ENCODE measurements at places on chromosomes 12 and 14. TPM values are rescaled to one million over a fixed set of nuclear protein-coding genes. Genes with fewer than 3 reads are reported as not detected.

- no peaks in the 10 kb centered on the region for H3K27me3 ChIP-seq
- H3K27ac ChIP-seq = no peak overlapping the region
- H3K36me3 ChIP-seq = no peaks in the 10 kb centered on the region
- H3K4me3 ChIP-seq = no peak overlapping the region
Observed at GRCh38 chr14:61653507-61653906, 41.8 kb upstream of the HIF1A start.

ALG10B gene
- 14.7 TPM for total RNA-seq

GRCh38 chr14:20657216-20658211 is 16.0 kb upstream of the OR6S1 start:
- peaks cover 37% of the 10 kb centered on the region for H3K4me1 ChIP-seq
- peak overlapping the region; percentile 25 for H3K4me3 ChIP-seq
- no peak for DNase-seq
- peaks cover 69% of the 10 kb centered on the region for H3K27me3 ChIP-seq
- no peaks in the 10 kb centered on the region for H3K36me3 ChIP-seq

ZBTB1 gene
- 49.5 TPM for total RNA-seq

- DNase-seq = no peak
- H3K4me3 ChIP-seq = no peak overlapping the region
- peaks cover under 1% of the 10 kb centered on the region for H3K4me1 ChIP-seq
- no peak overlapping the region for H3K27ac ChIP-seq
- H3K27me3 ChIP-seq = no peaks in the 10 kb centered on the region
- H3K36me3 ChIP-seq = no peaks in the 10 kb centered on the region
Observed at GRCh38 chr14:100393906-100394732, 71.0 kb downstream of the SLC25A47 start.

GRCh38 chr12:1580526-1580925 is 13.9 kb downstream of the FBXL14 start:
- no peak overlapping the region for H3K27ac ChIP-seq
- no peak overlapping the region for H3K4me3 ChIP-seq
- no peak for DNase-seq
- H3K4me1 ChIP-seq = peaks cover 12% of the 10 kb centered on the region
- H3K36me3 ChIP-seq = no peaks in the 10 kb centered on the region

- H3K4me3 ChIP-seq = peak within 1 kb of the TSS; percentile 94
- H3K27ac ChIP-seq = no peak within 1 kb of the TSS
- no peaks in the 10 kb centered on the region for H3K36me3 ChIP-seq
- peaks cover 9% of the 10 kb centered on the region for H3K4me1 ChIP-seq
- peaks cover 36% of the 10 kb centered on the region for H3K27me3 ChIP-seq
Observed at GRCh38 chr12:122203301-122204166, at the start of gene B3GNT4. Gene B3GNT4 (plus strand): TSS chr12:122203709. CDS start chr12:122204619, 910 bp downstream.

DNA sequence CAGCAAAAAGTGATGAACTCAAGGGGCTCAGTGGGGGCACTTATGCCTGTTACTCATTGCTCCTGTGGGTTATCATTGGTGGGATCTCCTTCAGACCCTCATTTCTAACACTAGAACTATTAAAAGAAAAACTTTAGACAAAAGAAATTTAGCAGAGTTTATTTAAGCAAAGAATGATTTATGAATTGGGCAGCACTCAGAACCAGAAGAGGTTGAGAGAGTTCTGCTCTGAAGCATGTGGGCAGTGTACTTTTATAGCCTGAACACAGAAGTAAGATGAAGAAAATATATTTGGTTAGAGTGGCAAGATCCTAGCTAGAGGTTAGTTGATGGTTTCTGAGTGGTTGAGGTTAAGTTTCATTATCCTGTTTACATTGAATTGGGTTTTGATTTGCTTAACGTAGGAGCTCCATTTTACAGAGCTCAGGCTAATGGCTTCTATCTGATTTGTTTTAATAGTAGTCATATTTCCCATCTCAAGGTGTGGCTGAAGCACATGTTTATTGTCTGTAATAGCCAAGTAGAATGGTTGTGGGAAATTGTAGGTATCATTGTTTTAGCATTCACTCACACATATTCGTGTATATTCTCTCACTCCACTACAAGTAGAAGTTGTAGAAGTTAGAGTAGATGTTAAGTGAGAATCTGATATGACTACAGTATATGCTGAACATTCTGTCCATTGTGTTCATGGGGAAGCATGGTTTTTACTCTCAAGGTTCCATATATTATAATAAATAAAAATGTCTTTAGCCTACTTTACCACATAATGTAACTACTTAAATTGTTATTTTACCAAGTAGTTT is 27.6 kb downstream of the LEMD3 start:
- DNase-seq = no peak
- H3K27ac ChIP-seq = peak overlapping the region; percentile 13
- peaks cover 63% of the 10 kb centered on the region for H3K4me1 ChIP-seq
- H3K36me3 ChIP-seq = peaks cover 20% of the 10 kb centered on the region
- no peaks in the 10 kb centered on the region for H3K27me3 ChIP-seq
- H3K4me3 ChIP-seq = no peak overlapping the region

DNA sequence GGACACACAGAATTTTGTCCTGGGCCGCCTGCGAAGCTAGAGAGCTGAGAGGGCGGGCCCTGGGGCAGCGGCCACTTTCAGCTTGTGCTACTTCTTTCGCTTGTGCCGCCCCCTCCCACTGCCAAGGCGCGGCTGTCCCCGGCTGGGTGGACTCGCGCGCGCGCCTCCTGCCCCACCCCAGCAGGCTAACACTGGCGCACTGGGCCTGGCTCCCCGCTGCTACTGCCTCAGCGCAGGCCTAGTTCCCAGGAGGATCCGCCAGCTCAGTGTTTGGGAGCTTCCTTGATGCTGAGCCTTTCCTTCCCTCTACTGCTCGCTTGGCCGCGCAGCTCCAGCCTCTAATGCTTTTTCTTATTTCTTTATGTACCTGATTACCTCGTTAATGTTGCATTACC is 27.4 kb upstream of the METAP2 start:
- H3K27ac ChIP-seq = no peak overlapping the region
- H3K27me3 ChIP-seq = peaks cover 33% of the 10 kb centered on the region

DNA sequence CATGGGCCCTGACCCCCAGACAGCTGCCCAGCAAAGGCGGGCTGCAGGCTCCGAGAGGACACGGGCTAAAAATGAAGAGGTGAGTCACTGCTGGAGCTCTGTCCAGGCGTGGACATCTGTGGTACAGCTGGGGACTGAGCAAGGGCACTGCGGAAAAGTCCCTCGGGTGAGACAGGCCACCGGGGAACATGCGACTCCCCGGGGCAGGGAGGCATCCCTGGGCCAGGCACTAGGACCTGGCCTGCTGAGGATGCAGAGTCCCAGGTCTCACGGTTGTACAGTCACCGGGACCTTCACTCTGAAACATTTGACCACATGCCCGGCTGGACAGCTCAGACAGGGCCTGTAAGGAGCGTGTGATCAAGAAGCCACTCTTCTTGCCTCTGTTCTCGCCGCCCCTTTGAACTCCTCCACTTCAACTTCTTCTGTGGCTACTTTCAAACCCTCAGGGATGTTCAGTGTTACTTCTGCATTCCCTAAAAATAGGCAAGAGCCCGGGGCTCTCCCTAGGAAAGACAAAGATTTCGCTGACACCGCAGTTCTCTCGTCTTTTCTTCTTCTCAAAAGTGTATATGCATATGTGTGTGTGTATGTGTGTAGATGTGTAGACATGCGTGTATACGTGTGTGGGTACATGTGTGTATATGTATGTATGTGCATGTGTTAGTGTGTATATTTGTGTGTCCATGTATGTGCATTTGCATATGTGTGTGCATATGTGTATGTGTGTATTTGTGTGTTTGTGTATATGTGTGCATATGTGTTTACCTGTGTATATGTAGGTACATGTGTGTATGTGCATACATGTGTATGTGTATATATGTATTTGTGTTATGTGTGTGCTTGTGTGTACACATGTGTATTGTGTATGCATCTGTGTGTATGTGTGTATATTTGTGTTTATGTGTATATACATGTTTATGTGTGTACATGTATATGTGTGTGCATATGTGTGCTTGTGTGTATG is 5.0 kb upstream of the RFLNA start:
- no peak overlapping the region for H3K27ac ChIP-seq
- H3K36me3 ChIP-seq = peaks cover 4% of the 10 kb centered on the region
- H3K4me3 ChIP-seq = no peak overlapping the region
- no peak for DNase-seq
- no peaks in the 10 kb centered on the region for H3K4me1 ChIP-seq
- H3K27me3 ChIP-seq = peaks cover 28% of the 10 kb centered on the region

- no peaks in the 10 kb centered on the region for H3K27me3 ChIP-seq
- H3K36me3 ChIP-seq = no peaks in the 10 kb centered on the region
- no peak overlapping the region for H3K27ac ChIP-seq
- H3K4me1 ChIP-seq = peaks cover 8% of the 10 kb centered on the region
- DNase-seq = no peak
- no peak overlapping the region for H3K4me3 ChIP-seq
Observed at GRCh38 chr12:121196902-121197301, 13.0 kb upstream of the P2RX4 start.

LMO3 gene
- total RNA-seq = not detected

RABGGTA gene
- 56.2 TPM for total RNA-seq

- no peaks in the 10 kb centered on the region for H3K4me1 ChIP-seq
- no peaks in the 10 kb centered on the region for H3K36me3 ChIP-seq
- no peak overlapping the region for H3K27ac ChIP-seq
- no peaks in the 10 kb centered on the region for H3K27me3 ChIP-seq
Observed at GRCh38 chr12:87671757-87672156, 357.4 kb downstream of the C12orf50 start.

DNA sequence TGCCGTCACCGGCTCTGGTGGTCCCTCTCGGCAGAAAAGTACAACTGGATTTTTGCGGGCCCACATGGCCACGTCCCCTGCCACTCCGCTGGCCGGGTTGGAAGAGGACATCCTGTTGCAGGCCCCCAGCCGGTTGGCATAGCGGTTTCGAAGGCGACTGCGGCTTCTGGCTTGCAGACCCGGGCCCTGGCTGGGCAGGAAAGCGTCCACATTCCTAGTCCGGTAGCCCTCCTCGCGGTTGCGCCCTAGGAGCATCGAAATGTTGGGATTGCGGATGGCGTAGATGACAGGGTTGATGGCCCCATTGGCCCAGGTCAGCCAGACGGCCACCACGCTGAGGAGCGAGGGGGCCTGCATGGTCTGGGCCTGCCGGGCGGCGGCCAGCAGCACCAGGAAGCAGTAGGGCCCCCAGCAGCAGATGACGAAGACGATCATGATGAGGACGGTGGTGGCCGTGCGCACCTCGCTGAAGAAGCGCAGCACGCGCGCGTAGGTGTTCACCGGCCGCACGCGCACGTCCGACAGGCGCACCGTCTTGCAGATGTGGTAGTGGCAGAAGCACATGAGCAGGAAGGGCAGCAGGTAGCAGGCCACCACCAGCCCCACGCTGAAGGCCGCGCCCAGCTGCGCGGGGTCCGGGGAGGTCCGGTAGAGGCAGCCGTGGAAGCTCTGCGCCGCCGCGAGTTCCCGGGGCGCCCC is 1.2 kb downstream of the GPR135 start:
- peaks cover 18% of the 10 kb centered on the region for H3K4me1 ChIP-seq
- no peak overlapping the region for H3K27ac ChIP-seq
- H3K27me3 ChIP-seq = peaks cover 18% of the 10 kb centered on the region
- peak; percentile 51 for DNase-seq
- peak overlapping the region; percentile 90 for H3K4me3 ChIP-seq
- peaks cover 2% of the 10 kb centered on the region for H3K36me3 ChIP-seq

DNA sequence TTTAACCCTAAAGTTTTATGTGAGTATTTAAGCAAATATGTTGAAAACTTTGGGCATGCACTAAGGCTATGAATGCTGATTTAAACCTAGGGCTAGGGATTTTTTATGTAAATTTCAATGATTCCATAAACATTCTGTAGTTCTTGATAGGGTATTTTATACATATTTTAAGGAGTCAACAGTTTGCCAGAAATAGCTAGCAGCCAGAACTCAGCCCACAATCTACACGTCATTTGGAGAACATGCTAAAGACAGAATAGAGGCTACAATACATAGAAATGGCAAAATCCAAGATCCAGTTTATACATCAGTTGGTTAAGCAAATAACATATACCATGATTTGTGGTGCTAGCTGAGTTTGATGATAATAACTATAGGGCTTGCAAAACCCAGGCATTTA is 184.7 kb downstream of the TMEM117 start:
- DNase-seq = no peak
- no peak overlapping the region for H3K27ac ChIP-seq
- H3K27me3 ChIP-seq = peaks cover 6% of the 10 kb centered on the region
- no peak overlapping the region for H3K4me3 ChIP-seq
- H3K36me3 ChIP-seq = no peaks in the 10 kb centered on the region

PHC1 gene
- total RNA-seq = 19.7 TPM

GRCh38 chr12:132354211-132354981 is 25.0 kb upstream of the GALNT9 start:
- H3K27me3 ChIP-seq = no peaks in the 10 kb centered on the region
- H3K4me3 ChIP-seq = no peak overlapping the region
- DNase-seq = no peak
- H3K4me1 ChIP-seq = no peaks in the 10 kb centered on the region
- H3K36me3 ChIP-seq = no peaks in the 10 kb centered on the region

- H3K27ac ChIP-seq = peak overlapping the region; percentile 64
- no peak for DNase-seq
- H3K27me3 ChIP-seq = no peaks in the 10 kb centered on the region
- peak overlapping the region; percentile 98 for H3K4me3 ChIP-seq
- peaks cover 18% of the 10 kb centered on the region for H3K36me3 ChIP-seq
Observed at GRCh38 chr12:43758247-43758727, 303 bp downstream of the PUS7L start.

DNA sequence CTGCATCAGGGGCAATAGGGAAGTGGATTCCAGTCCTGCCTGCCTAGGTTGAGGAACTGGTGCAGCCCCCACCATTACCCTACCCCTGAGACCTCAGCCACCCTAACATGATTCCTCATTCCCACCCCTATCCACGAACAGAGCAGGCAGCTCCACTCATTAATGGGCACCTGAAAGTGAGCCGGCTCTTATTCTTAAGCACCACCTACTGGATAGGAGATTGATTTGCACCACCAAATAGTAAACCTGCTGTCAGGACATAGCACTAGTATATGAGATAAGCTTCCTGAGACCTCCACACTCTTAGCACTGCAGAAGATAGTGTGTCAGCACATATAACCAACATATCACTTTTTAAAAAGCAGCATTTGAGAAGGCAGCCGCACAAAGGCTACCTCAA is 573.2 kb downstream of the SOX5 start:
- no peaks in the 10 kb centered on the region for H3K4me1 ChIP-seq
- H3K4me3 ChIP-seq = no peak overlapping the region
- no peak for DNase-seq
- peaks cover 3% of the 10 kb centered on the region for H3K36me3 ChIP-seq
- no peak overlapping the region for H3K27ac ChIP-seq

GRCh38 chr12:64583771-64584421 is 26.4 kb upstream of the RASSF3 start:
- peak overlapping the region; percentile 92 for H3K27ac ChIP-seq
- H3K27me3 ChIP-seq = no peaks in the 10 kb centered on the region
- no peak for DNase-seq
- H3K36me3 ChIP-seq = no peaks in the 10 kb centered on the region

GRCh38 chr14:22338917-22339715 is 249.9 kb downstream of the DAD1 start:
- no peaks in the 10 kb centered on the region for H3K4me1 ChIP-seq
- no peaks in the 10 kb centered on the region for H3K27me3 ChIP-seq
- H3K36me3 ChIP-seq = no peaks in the 10 kb centered on the region
- no peak overlapping the region for H3K4me3 ChIP-seq

GRCh38 chr12:127125607-127126259 is 1141.2 kb upstream of the TMEM132C start:
- H3K4me1 ChIP-seq = peaks cover 10% of the 10 kb centered on the region
- H3K27me3 ChIP-seq = peaks cover 7% of the 10 kb centered on the region
- no peak overlapping the region for H3K27ac ChIP-seq
- peaks cover 2% of the 10 kb centered on the region for H3K36me3 ChIP-seq
- peak; percentile 52 for DNase-seq

NANOG gene
- not detected for total RNA-seq

Data from activated T-cell treated with anti-CD3 and anti-CD28 coated beads, Interleukin-2, amount 50 U/mL, for 72 hours (primary cell).